ENCODE measurements at places on chromosomes 3 and 15.

GRCh38 chr15:31228980-31229826, 97.4 kb upstream of the KLF13 start:
- peak; percentile 66 for DNase-seq

GRCh38 chr3:71579935-71580406, 3.6 kb downstream of the FOXP1 start:
- no peak for DNase-seq

GRCh38 chr3:178272841-178273240, 263.4 kb upstream of the KCNMB2 start:
- DNase-seq: no peak

GRCh38 chr3:142636664-142637063, 40.5 kb downstream of the PLS1 start:
- no peak for DNase-seq

DNA sequence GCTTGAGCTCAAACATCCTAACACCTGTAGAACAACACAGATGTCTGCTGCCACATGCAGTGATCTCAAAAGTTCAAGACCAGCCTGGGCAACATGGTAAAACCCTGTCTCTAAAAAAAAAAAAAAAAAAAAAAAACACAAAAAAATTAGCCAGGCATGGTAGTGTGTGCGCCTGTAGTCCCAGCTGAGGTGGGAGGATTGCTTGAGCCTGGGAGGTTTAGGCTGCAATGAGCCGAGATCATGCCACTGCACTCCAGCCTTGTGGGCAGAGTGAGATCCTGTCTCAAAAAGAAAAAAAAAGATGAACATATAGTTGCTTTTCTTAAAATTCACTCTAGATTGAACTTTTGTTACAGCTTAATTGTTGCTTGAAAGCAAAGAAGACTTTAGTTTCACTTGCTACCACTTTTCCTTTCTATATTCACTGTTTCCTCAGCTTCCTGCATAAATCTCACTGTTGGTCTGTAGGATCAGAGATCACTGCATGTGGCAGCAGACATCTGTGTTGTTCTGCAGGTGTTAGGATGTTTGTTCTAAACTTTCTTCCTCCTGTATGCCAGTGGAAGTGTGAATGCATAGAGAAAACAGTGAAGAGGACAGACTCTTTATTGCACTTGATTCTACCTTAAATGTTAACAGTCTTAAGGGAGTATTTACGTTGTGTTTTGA, 12.6 kb downstream of the RAB11A start:
- DNase-seq: no peak

DNA sequence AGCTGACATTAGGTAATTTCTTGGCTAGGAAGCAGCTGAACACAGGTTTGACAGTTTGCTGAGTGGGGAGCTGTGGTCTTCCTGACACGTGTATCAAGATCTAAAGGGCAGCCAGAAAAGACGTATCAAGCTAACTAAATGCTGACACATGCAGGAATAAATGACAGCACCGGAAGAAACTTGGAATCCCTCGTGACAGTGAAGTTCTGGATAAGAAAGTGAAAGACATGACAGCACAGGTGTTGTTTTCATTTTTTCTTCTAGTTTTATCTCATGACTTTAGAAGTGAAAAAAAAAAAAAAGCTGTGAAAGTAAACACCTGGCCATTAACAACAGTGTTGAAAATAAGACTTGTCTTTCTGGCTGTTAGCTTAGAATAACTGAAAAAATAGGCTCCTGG, 48.7 kb downstream of the FGF7 start:
- DNase-seq: no peak

DNA sequence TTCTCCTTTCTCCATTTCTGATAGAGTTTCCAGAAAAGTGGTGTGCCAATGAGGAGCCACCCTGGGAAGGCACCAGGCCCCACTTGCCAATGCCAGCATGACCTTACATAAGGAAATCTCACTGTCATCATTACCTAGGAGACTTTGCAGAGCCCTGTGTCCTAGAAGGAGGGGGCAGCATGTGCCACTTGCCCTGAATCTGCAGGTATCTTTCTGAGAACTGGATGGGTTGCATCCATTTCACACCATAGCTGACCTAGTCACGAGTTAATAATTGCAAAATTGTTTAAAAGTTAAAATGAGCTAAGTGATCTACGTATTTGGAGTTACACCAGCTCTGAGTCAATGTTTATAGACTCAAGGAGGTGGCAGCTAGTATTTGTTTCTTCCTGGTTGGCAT, 14.3 kb downstream of the CA12 start:
- no peak for DNase-seq

DNA sequence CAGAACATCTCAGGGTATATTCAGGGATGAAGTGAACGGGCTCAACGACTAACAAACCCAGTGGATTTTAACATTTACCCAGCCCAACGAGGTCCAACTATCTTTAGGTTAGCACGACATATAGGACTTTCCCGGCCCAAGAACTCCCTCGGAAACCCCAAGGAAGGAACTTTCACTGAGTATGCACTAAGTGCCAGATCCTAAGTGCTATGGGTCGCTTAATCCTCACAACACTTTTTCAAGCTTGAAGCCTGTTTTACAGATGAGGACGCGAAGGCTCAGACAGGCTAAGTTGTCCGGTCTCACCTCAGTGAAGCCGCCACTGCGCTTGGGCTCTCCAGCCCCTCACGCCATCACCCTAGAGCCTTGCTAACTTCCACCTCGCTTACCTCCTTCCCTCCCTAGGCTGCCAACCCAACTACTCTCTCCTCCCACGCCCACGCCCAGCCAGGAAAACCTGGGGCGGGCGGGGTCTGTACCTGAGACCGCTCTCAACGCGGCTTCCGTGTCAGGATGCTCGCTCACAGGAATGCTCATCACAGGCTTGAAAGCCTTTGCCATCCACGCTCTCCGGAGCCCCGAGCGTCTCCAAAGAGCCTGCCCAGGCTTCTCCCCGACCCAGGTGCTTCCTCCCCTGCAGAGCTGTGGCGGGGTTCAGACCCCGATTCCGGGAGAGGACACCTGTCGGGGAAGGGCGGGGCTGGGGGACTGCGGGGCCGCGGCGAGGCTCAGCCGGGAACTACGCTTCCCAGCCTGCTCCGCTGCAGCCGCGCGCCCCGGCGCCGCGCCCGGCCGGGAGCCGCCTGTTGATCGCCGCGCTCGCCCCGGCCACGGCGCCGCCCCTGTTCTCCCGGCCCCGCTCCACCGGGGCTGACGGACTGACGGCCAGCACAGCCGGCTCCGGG, at the start of gene TMOD2:
TSS of gene TMOD2 (plus strand) at position 806 of the 905 bp plus-strand sequence. CDS start 14,845 bp downstream, outside the sequence.
- DNase-seq: peak; percentile 40

GRCh38 chr3:139388821-139389551, 461 bp downstream of the COPB2 start:
- DNase-seq: no peak

DNA sequence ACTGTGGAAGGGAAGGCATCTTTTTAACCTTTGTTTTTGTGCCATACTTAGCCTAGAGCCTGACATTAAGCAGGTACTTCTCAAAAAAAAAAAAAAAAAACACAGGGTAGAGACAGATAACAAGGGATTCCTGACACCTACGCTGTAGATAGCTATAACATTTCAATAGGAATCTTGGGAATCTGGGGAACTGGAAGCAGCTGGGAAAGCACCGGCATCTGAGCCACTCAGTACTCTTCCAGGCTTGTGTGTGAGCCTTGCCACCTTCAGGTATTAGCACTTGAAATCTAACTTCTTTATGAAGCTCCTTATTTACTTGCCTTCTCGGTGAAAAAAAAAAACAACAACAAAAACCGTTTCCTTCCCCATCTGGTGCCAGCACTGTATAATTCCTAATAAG, 46.8 kb downstream of the PIK3CA start:
- peak; percentile 30 for DNase-seq

DNA sequence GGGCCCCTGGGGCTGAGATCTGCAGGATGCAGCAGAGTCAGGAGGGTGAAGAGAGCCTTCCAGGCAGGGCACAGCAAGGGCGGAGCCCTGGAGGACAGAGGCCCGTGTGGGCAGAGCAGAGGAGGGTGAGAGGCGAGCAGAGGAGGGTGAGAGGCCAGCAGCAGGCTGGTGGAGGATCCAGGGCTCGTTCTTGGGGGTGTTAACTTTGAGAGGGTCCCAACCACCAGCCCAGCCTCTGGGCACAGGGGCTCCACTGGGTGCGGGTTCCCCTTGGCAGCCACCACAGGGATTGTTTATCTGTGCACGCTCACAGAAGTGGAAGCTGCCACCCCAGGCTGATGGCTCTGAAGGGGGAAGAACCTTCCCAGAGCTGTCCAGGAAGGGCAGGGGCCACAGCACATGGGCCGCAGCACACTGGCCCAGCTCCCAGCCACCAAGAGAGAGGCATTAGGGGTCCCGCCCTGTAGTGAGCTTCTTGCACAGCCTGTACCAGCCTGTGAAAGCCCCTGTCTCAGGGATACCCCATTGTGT, 9.3 kb upstream of the PLXND1 start:
- DNase-seq: no peak

- DNase-seq: no peak
These were observed 636.0 kb upstream of the TBL1XR1 start for GRCh38 chr3:177833332-177833731.

DNA sequence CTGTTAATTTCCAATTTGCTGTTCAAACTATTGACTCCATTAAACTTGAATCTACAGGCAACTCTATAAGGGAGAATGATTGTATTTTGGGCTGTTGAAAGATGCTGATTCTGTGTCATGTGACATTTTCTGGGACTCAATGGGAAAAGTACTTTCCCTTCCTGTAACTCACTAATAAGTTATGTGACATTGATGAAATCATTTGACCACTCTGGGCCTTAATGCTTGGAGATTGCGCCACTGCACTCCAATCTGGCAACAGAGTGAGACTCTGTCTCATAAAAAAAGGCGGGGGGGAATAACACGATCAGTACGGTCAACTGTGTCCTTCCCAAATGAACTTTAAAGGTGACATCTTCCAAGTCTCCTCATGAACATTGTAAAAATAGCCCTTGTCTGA, 215.2 kb upstream of the SGO1 start:
- no peak for DNase-seq

- peak; percentile 22 for DNase-seq
These were observed 22.5 kb downstream of the CDCP1 start for GRCh38 chr3:45123581-45124269.

DNA sequence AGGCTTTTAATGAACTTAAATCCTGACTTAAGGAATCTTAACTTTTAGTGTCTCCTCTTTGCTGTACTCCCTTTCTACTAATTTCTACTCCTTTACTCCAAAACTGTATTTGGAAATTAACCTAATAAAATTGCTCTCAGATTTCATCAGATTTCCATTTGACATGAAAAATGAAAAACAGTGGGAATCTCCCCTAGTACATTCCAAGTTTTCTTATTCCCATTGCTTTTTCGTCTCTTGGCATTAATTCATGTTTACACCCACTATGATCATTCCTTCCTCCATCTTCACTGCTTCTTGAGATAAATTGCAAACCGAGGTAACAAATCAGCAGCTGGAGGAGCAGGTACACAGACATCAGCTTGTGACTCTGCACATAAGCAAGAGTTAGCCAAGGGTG, 208.7 kb downstream of the VGLL3 start:
- no peak for DNase-seq

GRCh38 chr3:46266598-46266997, 24.3 kb downstream of the CCR3 start:
- no peak for DNase-seq

GRCh38 chr3:3081381-3082233, 28.6 kb downstream of the IL5RA start:
- no peak for DNase-seq

DNA sequence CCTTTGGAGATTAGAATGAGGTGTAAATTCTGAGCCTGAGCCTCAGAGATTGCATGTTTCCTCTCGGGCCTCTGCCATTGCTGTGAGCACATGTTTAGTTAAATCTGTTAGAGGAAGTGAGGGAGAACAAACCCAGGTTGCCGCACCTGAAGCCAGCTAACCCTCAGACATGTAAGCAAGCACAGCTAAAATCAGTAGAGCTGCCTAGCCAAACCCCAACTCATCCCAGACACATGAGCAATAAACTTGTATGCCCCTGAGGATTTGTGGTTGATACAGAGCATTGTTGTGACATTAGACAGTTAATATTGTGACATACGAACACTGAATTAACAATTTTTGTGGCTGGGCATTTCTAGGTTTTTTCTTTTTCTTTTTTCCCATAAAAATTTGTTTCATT, 41.9 kb downstream of the NMD3 start:
- DNase-seq: no peak

DNA sequence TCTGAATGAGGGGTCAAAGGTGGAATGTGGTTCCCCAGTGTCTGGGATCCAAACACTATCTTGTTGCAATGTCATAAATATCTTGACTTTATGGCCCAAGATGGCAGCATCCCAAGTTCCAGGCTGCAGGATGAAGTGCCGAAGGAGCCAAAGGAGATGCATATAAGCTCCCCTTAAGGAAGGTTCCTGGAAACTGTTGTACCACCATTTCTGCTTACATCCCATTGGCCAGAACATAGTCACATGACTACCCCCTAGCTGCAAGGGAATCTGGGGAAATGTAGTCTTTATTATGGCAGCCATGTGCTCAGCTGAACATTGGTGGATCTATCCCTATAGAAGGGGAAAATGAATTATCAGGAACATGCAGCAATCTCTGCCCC, 54.3 kb downstream of the BDH1 start:
- DNase-seq: no peak

- DNase-seq: no peak
These were observed 438.8 kb downstream of the FHIT start for GRCh38 chr3:60812502-60812901.

DNA sequence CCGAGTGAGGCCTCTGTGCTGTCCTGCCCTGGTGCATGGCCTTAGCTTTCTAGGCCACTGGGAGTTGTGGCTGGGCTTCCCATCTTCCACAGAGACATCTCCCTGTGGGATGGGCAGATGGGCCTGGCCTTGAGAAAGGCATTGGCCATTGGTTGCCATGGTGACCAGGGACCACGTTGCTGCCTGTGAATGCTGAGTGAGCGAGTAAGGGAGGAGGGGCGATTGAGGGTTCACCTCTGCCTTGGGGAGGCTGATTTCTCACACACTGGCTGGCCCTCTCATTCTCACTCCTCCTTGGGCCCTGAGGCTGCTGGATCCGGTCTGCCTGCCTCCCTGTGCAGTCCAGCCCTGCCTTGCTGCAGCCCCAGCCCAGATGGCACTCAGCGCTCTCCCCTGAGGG, 26.4 kb upstream of the DOCK3 start:
- DNase-seq: peak; percentile 60

DNA sequence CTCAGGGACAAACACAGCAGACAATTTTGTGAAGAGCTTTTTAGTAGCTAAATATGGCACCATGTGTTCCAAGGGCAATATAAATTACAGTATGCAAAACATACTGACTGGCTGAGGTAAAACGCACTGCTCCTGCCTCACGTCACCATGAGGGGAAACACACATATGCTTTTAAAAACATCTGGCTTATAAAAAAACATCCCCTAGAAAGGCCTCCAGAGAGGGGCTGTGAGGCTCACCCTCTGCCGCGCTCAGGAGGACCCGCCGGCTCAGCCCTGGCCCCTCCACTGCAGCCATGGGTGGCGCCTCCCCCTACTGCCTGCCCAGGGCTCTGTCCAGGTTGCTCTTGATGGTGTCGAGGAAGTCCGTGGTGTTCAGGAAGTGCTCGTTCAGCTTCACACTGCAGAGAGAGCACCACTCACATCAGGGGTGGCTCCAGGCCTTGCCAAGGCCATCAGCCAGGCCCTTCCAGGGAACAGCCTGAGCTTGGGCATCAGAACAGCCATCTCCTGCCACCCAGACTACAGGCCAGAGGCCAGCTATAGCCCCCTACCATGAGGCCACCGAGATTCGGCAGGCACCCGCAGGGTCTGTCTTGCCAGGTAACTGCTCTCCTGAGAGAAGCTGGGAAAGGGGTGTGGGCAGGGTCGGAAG, 18.2 kb downstream of the IDH2 start:
- no peak for DNase-seq

GRCh38 chr15:69543681-69544364, 91.2 kb downstream of the RPLP1 start:
- no peak for DNase-seq
